ENCODE measurements at places on chromosomes 12 and 14. TPM values are rescaled to one million over a fixed set of nuclear protein-coding genes. Genes with fewer than 3 reads are reported as not detected.
A peak's percentile ranks its signal among the peaks of the same experiment; 100 is the strongest.

Gene KCNMB4
- total RNA-seq = 0.32 TPM

GRCh38 chr12:128155571-128155970 lies 111.4 kb upstream of the TMEM132C start:
- no peak for DNase-seq

DNA sequence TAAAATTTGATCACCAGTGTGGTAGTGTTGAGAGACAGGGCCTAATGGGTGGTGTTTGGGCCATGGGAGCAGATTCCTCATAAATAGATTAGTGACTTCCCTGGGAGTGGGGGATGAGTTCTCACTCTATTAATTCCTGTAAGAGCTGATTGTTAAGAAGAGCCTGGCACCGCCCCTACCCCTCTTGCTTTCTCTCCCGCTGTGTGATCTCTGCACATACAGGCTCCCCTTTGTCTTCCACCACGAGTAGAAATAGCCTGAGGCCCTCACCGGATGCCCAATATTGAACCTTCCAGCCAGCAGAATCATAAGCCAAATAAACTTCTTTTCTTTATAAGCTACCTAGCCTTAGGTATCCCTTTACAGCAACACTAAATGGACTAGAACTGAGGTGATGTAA lies 31.9 kb upstream of the CAND1 start:
- DNase-seq = peak; percentile 92

GRCh38 chr14:100547633-100548294 lies 39.5 kb downstream of the BEGAIN start:
- peak; percentile 82 for DNase-seq

DNA sequence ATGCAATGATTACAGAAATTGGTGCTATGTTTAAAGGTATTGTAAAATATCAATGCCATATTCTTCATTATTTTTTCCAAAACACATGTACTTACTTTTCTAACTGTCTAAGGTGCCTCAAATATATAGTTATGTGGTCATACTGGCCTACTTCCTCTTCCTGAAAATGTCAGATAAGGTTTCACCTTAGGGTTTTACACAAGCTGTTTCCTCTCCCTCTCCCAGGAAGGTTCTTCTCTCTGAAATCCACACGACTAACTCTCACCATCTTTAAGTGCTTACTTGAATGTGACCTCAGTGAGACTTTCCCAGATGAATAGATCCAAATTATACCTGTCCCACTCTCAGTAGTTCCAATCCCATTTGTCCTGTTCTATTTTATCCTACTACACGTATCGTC lies 11.6 kb upstream of the CLEC4D start:
- no peak for DNase-seq

DNA sequence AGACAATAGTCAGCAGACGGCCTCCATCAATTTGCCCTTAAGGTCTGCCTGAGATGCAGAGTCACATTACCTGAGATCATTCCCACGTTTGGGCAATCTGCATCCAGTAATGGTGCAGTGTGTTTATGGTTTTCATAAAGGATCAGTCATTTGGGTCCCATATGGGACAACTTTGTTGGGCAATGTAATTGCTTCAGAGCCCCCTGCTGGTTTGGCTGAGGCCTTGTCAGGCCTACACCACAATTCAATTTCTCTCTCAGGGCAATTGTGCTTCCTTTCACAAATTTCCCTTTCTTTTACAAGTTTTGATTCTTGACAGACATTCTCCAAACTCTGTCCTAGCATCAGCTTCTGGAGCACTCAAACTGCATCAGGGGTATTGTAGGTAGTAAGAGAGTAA lies 191.2 kb upstream of the SSTR1 start:
- peak; percentile 26 for DNase-seq

Gene LHX5
- not detected for total RNA-seq

- no peak for DNase-seq
Observed at GRCh38 chr12:128305336-128305892, 38.4 kb downstream of the TMEM132C start.

Gene LALBA
- total RNA-seq = not detected

- peak; percentile 96 for DNase-seq
Observed at GRCh38 chr12:50690925-50691324, 73.0 kb upstream of the ATF1 start.

Gene HOXC12
- not detected for total RNA-seq

Gene TC2N
- total RNA-seq = 5.9 TPM

Gene SLC25A47
- not detected for total RNA-seq
